ENCODE measurements at places on chromosomes 6 and 20. TPM values are rescaled to one million over a fixed set of nuclear protein-coding genes. Genes with fewer than 3 reads are reported as not detected.

- DNase-seq: no peak
Observed at GRCh38 chr20:44419131-44419844, 56.4 kb upstream of the TTPAL start.

DNA sequence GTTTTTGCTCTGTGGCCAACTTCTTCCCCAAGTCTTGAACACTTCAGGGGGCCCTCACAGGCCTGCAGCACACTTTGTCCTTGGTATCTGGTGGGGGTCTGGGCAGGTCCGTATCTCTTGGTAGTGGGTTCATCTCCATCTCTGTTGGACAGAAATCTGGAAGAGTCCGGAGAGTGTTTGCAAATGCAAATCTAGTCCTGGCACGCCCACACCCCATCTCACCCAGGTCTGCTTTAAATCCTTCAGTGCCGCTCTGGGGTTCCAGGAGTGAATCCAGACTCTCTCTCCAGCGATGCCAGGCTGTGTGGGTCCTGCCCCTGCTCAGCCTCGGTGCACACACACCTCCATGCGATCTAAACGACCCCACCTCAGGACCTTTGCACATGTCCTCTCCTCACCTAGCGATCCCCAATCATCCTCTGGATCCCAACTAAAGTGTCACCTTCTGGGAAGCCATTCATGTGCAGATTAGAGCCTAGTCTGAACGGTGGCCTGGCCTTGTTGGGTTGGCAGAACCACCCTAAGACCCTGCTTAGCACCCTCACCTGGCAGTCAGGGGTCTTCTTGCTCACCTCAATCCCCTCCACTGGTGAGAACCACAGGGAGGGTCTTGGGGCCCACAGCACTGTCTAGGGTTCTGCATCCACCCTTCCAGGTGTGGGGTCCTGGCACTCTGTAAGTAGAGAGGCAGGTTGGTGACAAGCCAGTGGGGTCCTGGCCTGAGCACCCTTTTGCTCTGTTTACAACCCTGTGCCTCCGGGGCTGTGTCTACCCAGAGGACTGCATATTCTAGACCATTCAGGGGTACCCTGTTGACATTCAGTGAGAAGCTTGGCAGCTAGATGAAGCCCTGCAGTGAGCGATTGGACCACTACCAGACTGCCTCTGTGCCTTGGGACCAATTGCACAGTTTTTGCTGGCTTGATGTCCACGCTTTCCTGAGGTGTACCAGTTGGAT, 100.8 kb downstream of the SYCP2 start:
- DNase-seq: no peak

GRCh38 chr6:104884867-104885517, 25.3 kb upstream of the HACE1 start:
- no peak for DNase-seq

DNA sequence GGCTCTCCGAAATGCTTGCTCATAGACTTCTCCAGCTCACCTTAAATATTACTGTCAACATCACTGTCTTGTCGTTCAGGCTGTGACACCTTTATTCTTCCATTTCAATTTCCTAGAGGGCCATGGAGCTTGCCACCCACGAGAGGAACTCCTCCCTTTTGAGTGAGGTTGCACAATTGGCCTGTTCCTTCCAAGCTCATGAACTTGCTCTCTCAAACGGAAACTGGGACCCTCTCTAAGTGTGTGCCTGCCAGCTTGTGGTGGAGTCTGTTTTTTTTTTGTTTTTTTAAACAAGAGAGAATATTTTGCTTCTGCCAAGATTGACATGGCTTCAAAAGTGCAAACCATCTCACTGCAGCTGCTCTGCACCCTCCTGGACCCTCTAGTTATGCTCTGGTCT, 19.3 kb upstream of the IYD start:
- no peak for DNase-seq

DNA sequence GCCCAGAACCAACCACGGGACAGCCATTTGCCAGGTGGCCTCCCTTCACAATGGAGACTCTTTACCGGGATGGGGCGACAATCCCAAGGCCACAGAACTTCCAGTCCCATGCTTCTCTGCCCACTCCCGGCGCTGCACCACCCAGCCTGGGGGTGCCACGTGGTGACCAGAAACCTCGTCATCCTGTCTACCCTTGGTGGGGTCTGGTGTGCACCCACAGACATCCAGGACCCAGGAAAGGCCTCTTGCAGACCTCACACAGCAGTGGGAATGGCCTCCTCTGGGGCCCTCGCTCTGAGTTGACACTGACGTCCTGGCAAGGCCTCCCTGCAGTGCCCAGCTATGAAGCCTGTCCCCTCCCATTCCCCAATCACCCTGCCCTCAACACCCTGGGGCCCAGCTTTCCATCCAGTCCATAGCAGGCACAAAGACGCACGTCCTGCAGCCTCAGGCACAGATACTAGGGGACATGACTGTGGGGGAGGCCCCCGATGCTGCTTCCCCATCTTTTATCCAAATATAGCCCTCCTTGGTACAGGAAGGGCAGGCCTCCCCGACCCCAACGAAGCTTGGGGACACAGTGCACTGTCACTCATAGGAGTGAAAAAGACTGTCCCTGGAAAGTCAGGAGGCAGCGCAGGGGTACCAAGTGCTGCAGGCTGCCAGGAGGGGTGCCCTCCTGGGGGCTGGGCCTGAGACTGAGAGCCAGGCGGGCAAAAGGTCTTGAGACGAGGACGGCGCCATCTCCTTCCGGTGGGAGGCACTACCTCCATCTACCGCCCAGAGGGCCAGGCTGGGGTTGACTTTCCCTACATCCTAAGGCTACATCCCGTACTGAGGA, 7.2 kb downstream of the CST7 start:
- no peak for DNase-seq

GRCh38 chr6:444653-445275, 53.2 kb downstream of the IRF4 start:
- peak; percentile 42 for DNase-seq

DNA sequence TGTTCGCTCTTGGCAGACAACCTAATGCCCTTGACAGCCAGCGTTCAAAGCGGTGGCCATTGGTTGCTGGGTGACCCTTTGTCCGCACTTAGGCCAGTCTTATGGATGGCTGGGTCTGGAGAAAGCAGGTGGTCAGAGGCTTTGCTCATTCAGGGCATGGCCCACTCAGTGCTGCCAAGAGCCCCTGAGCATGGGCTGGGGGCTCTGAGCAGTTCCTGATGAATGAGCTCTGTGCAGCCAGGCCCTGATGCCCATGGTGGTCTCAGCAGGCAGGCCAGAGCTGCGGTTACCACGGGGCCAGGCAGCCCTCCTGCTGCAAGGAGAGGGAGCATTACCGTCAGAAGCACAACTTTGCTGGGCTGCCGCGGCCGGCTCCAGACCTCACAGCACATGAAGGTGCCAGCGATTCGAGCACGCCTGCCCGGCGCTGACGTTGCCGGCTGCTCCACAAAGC, 36.3 kb downstream of the CDH4 start:
- DNase-seq: no peak

- DNase-seq: no peak
Observed at GRCh38 chr20:52963131-52963530, 9.0 kb upstream of the TSHZ2 start.

GRCh38 chr6:24126586-24127192, 674 bp downstream of the NRSN1 start:
- peak; percentile 15 for DNase-seq

DNA sequence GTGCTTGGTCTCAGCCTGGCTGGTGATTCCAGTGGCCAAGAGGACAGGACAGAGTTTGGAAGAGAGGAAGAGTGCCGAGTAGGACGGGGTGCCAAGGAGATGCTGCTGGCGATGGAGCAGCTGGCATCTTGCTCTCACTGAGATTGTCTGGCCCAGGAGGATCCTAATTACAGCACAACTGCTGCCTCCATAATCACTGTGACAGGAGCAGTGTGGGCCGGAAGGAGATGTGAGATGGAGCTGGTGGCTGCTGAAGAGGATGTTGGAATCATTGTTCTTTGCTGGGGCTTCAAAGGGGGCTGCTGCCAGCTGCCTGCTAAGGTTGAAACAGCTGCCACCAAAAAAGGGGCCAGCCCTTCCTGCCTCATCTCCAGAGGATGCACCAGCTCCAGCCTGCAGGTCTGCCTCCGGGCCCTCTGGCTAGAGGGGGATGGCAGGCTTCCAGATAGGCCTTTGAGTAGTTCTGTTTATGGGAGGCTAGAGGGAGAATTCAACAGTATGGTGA, 214.4 kb downstream of the RNF144B start:
- DNase-seq: no peak

GRCh38 chr6:75946146-75946831, 126.2 kb downstream of the IMPG1 start:
- no peak for DNase-seq

DNA sequence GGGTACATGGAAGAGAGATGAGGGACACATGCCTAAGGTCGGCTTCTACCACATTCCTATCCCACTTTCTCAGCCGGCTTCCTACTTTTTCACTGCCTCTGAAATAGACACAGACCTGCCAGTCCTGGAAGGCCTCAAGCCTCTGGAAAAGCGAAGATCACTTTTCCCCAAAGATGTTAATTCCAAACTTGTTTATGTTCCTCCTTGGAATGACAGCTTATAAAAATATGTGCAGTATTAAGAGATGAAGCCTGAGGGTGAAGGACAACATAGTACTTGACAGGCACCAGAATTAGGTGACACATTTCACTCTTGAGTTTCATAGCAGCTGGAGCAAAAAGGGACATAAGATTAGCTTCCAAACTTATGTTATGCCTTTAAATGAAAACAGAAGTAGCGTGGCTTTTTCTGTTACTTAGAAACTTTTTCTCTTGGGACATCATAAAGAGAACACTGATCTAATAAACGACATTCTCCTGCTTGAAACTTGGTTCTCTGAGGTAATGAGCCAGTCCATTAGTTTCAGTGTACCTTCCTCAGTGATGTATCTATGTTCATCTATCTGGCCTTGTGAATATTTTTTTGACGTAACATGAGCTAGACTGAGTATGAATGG, 25.3 kb downstream of the FOXO3 start:
- no peak for DNase-seq

DNA sequence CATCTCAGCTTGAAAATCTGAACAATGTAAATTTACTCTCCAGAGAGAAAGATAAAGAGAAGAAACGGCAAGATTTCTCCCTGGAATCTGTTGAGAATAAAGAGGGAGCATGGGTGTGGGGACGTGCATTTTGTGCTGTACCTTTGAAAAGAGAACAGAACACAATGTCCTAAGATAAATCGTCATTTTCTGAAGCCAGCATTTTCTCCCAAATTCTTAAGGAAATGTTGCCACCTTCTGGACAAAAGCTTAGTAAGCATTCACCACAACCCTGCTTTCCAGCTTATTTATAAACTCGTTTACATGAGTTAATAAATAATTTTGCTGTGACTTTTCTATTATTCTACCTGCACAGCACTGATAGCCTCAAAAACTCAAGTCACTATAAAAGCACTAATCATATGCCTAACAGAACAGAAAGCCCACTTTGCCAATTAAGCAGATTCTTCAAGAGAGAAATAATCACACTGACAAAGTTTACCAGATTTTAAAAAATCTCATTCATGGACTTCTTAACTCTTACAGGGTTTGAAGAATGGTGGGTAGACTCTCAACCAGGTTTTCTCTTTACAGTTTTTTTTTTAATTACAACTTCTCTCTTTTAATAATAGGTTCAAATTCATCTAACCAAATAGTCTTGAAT, 155.8 kb downstream of the MBOAT1 start:
- DNase-seq: no peak

DNA sequence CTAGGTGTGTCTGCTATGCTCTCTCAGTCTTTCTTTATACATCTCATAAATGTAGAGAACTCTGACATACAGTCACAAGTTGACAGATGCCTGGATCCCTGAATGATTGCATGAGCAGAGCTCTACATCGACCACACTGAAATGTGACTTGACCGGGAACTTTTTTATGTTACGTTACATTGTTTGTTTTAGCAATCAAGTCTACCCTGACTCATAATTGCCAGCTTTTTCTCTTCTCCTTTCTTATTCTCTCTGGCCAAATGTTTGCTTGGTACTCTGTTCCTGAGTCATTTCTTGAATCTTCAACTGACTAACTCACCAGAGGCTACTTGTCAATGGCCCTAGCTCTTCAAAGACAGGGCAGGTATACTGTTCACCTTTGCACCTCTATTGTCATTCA, 213.6 kb upstream of the DTNBP1 start:
- no peak for DNase-seq

- DNase-seq: peak; percentile 54
Observed at GRCh38 chr6:35583893-35584688, 71.4 kb upstream of the TULP1 start.

- DNase-seq: peak; percentile 43
Observed at GRCh38 chr6:37433657-37434271, 743 bp downstream of the CMTR1 start.

DNA sequence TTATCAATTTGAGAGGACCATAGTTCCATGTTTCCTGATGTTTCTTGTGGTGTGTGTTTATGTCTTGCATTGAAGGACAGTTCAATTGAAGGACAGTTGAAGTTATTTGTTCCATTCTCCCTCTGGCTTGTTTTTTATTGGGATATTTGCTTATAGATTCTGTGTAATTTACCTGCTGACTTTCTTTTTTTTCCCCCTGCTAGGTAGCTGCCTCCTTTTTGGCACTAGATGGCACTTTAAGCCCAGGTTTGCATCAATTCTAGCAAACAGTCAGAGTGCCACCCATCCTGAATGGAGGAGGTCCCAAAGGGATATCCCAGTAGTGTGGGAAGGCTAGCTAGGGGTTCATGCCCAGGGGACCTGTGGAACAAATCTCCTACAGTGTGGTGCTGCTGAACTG, 78.1 kb downstream of the CFAP61 start:
- no peak for DNase-seq

GRCh38 chr6:124433387-124434160, 528.7 kb upstream of the RNF217 start:
- no peak for DNase-seq

DNA sequence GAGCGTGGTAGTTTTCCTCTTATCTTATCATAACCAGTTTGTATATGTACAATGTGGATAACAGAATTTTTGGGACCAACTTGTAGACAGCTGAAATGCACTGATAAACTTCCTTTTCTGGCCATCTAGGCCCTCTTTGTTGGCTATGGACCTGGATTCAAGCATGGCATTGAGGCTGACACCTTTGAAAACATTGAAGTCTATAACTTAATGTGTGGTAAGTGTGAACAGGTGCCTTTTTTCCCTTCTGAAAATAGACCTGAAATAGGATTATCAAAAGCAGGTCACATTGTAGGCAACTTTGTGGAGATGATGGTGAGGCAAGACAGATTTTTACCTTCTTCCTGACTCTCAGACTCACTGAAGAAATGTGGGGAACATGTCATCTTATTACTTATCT, 67.8 kb downstream of the ENPP1 start:
- DNase-seq: no peak

Gene PACRG
- 0.36 TPM for total RNA-seq

Gene EFCAB8
- total RNA-seq: 0.39 TPM

Gene ATP5F1E
- total RNA-seq: 81.3 TPM

Gene SIRPG
- 31.8 TPM for total RNA-seq

Gene POU3F2
- not detected for total RNA-seq

Gene IL17F
- total RNA-seq: not detected

Gene SHLD1
- 10.8 TPM for total RNA-seq

Gene FOXA2
- not detected for total RNA-seq

Gene LY6G6C
- not detected for total RNA-seq

Gene C2
- total RNA-seq: 1.6 TPM

Gene STMN3
- 5.5 TPM for total RNA-seq

Gene CCN5
- total RNA-seq: not detected

Gene USP49
- total RNA-seq: 5.3 TPM

All from activated T-helper 1 cell treated with anti-CD3 and anti-CD28 coated beads, Interleukin-12 subunit alpha, Interleukin-12 subunit beta, Interleukin-2, Interleukin-4 antibody, amounts not matched to agents 30 ng/mL and 10 ng/mL and 1 ng/mL, durations not matched to agents 14 hours and 24 hours and 36 hours (primary cell).